ENCODE measurements at places on chromosomes 1 and 21. TPM values are rescaled to one million over a fixed set of nuclear protein-coding genes. Genes with fewer than 3 reads are reported as not detected.

Gene TSSK3
- total RNA-seq, result not detected

Gene F5
- 86.1 TPM for total RNA-seq

DNA sequence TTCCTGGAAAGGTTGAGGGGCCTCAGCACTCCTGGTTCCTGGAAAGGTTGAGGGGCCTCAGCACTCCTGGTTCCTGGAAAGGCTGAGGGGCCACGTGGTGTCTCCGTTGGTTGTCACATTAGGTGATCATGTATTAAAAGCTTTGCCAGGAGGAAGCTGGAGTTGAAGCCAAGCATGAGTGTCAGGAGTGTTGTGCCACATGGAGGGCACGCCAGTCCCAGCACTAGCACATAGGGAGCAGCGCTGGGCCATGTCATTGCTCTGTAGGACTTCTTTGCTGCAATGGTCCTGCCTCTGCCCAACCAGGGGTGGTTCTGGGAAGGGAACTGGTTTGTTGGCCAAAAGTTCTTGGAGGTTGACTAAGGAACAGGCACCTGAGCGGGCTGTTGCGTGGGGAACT is 13.3 kb downstream of the ATP5PO start:
- peaks cover 11% of the 10 kb centered on the region for H3K4me1 ChIP-seq
- DNase-seq, result no peak

DNA sequence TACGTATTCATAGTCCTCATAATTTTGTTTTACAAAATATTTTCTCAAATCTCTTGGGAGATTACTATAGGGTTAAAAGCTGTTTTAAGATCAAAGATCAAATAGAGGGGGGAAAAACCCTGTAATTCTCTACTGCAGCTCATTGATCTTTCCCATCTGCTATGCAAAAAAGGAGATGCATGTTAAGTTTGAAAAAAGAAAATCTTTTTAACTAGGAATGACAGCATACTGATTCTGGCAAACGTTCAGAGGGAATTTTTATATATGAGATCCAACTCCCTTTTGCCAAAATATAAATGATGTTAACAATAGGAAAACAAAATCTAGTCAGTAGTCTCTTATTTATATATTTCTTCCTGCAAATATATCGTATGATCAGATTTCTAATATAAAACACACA is 69.1 kb downstream of the SMYD3 start:
- no peaks in the 10 kb centered on the region for H3K4me1 ChIP-seq
- H3K27me3 ChIP-seq, result no peaks in the 10 kb centered on the region
- H3K27ac ChIP-seq, result no peak overlapping the region
- H3K36me3 ChIP-seq, result no peaks in the 10 kb centered on the region
- no peak overlapping the region for H3K4me3 ChIP-seq

Gene OR2L5
- total RNA-seq, result not detected

- no peaks in the 10 kb centered on the region for H3K4me1 ChIP-seq
- no peaks in the 10 kb centered on the region for H3K27me3 ChIP-seq
- no peaks in the 10 kb centered on the region for H3K36me3 ChIP-seq
- H3K4me3 ChIP-seq, result no peak overlapping the region
- DNase-seq, result no peak
Observed at GRCh38 chr1:69914976-69915765, 290.2 kb downstream of the LRRC40 start.

Gene CA14
- 2.7 TPM for total RNA-seq

DNA sequence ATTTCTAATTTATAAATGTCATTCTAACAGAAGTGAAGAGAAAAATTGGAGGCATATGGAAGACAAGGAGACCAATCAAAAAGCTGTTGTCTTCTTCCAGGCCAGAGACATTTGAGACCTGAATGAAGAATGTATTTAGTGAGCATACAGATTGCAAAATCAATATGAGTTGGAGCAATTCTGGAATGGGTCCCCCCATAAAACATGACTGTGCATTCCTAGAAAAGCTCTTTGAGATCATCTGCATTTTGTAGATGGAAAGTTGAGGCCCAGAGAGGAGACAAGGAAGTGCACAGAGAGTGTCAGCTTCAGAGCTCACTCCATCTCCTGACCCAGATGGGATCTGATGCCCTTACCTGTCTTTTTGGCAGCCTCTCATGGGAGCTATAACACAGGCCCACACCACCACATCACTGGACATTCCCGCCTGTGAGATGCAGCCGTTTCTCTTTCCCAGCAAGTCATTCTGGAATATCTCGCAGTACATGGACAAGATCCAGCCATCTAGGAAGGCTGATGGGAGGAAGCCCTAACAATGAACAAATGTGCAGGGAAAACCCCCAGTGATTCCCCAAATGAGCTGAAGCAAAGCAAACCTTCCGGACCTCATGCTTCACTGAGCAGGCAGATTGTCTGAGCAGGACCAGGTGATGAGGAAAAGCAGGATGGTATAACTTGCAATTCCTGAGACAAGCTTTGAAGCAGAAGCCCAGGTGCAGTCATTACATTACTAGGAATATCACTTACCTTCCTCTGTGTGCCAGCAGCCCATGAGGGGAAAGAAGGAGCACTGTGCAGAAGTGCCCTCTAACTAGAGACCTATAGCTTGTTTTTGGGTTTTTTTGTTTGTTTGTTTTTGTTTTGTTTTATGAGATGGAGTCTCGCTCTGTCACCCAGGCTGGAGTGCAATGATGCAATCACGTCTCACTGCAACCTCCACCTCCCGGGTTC is 445.6 kb downstream of the PLPP3 start:
- no peaks in the 10 kb centered on the region for H3K36me3 ChIP-seq
- H3K27me3 ChIP-seq, result no peaks in the 10 kb centered on the region
- H3K27ac ChIP-seq, result no peak overlapping the region
- no peak overlapping the region for H3K4me3 ChIP-seq
- no peak for DNase-seq

DNA sequence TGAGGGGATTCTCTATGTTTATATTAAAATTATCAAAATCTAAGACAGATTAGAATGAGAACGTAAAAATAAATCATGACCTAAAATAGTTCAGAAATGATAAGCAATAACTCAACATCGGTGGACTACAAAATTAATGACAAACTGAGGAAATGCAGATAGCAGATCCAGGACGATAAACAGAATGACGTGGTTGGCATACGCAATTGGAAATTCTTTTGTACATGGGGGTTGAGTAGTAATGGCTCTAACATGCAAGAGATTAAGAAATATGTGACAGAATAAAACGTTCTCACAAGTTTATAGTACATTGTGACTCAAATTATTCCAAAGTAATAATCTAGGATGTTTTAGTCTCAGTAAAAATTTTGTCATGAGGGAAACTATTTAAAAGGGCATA is 575.2 kb upstream of the BRINP3 start:
- DNase-seq, result no peak
- no peak overlapping the region for H3K27ac ChIP-seq
- H3K4me3 ChIP-seq, result no peak overlapping the region
- no peaks in the 10 kb centered on the region for H3K27me3 ChIP-seq

Gene DNM3
- total RNA-seq, result 3.2 TPM

Gene KPRP
- not detected for total RNA-seq

Gene S100B
- total RNA-seq, result 1.1 TPM

Gene DENND4B
- 13.1 TPM for total RNA-seq

DNA sequence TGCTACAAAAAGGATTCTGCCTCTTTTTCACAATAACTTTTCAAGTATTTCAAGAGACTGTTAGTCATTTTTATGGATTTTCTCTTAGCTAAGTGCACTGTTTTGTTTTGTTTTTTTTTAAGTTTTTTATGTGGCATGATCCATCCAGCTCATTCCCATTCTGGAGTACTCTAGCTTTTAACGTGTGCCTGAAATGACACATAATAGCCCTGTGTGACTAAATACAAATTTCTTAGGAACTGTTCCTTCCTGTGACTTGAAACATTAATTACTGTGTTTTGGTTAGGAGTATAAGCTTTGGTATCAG is 143.9 kb downstream of the HS2ST1 start:
- no peak overlapping the region for H3K4me3 ChIP-seq
- H3K36me3 ChIP-seq, result peaks cover 2% of the 10 kb centered on the region
- H3K27ac ChIP-seq, result no peak overlapping the region
- H3K27me3 ChIP-seq, result no peaks in the 10 kb centered on the region
- DNase-seq, result no peak

Gene TTC22
- 2.2 TPM for total RNA-seq

- H3K4me1 ChIP-seq, result no peaks in the 10 kb centered on the region
- no peak overlapping the region for H3K4me3 ChIP-seq
- DNase-seq, result no peak
- no peak overlapping the region for H3K27ac ChIP-seq
- no peaks in the 10 kb centered on the region for H3K27me3 ChIP-seq
Observed at GRCh38 chr1:74431531-74431930, 80.9 kb downstream of the LRRC53 start.

DNA sequence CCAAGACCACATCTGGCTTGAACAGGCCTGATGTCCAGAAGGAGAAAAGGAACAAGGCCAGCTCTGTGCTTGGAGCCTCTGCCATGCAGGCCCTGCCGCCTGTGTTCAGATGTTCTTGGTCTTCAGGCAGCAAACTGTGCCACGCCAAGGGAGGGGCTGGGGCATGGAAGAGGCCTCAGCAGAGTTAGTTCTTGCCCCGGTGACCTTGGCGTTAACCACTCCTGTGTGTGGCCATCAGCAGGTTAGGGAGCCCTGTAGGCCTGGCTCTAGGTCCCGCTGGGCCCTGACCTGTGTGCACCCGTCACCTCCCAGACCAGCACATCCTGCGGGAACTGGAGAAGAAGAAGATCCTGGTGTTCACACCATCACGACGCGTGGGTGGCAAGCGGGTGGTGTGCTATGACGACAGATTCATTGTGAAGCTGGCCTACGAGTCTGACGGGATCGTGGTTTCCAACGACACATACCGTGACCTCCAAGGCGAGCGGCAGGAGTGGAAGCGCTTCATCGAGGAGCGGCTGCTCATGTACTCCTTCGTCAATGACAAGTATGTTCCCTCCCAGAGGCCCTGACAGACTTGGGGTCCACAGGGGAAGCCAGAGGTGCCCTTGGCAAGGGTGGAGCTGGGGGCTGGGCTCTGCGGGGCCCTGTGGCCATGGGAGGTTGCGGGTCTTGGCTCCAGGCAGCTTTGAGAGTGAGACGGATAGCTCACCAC is 7.1 kb downstream of the ZC3H12A start:
- no peaks in the 10 kb centered on the region for H3K27me3 ChIP-seq
- H3K36me3 ChIP-seq, result peaks cover 28% of the 10 kb centered on the region
- H3K27ac ChIP-seq, result no peak overlapping the region
- peaks cover 38% of the 10 kb centered on the region for H3K4me1 ChIP-seq
- no peak overlapping the region for H3K4me3 ChIP-seq

GRCh38 chr1:117061986-117062415 is 1.9 kb downstream of the TTF2 start:
- peaks cover 7% of the 10 kb centered on the region for H3K4me1 ChIP-seq
- H3K4me3 ChIP-seq, result no peak overlapping the region
- H3K27ac ChIP-seq, result no peak overlapping the region
- H3K27me3 ChIP-seq, result no peaks in the 10 kb centered on the region
- DNase-seq, result no peak

DNA sequence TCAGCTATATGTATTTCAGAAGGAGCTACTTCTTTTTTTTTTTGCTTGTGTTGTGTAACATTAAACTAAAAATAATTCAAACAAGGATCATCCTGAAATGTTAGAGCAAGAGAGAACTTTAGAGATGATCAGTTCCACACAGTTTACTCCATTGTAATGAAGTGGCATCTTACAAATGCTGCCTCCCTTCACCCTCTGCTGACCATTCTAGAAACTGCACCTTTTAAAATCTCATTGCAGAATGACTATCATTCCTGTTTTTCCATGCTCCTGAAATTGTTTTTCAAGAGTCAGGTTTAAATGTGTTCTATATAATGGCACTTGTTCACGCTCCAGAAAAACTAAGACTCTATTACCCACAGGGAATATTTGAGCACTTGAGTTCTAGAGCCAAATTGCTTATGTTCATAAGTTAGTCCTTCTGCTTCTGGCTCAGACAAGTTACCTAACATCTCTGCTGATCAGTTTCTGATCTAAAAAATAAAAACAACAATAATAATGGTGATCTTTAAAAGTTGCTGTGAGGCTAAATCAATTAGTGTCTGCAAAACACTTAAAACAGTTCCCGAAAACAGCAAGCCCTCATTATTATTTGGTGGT is 21.5 kb upstream of the SLC44A5 start:
- H3K27me3 ChIP-seq, result no peaks in the 10 kb centered on the region
- no peak overlapping the region for H3K27ac ChIP-seq
- no peak overlapping the region for H3K4me3 ChIP-seq
- no peaks in the 10 kb centered on the region for H3K36me3 ChIP-seq
- DNase-seq, result no peak
- no peaks in the 10 kb centered on the region for H3K4me1 ChIP-seq

Gene GJA9
- not detected for total RNA-seq

Gene PAFAH2
- 13.8 TPM for total RNA-seq

Gene FNDC5
- total RNA-seq, result 10.5 TPM

GRCh38 chr1:223709598-223709997 is 2.7 kb upstream of the CAPN2 start:
- no peaks in the 10 kb centered on the region for H3K36me3 ChIP-seq
- peaks cover 4% of the 10 kb centered on the region for H3K4me1 ChIP-seq
- no peak for DNase-seq
- H3K27ac ChIP-seq, result no peak overlapping the region
- no peaks in the 10 kb centered on the region for H3K27me3 ChIP-seq

GRCh38 chr1:150961756-150962155 is 12.9 kb downstream of the CERS2 start:
- H3K27me3 ChIP-seq, result no peaks in the 10 kb centered on the region
- no peak for DNase-seq
- no peaks in the 10 kb centered on the region for H3K4me1 ChIP-seq
- H3K36me3 ChIP-seq, result peaks cover 61% of the 10 kb centered on the region

DNA sequence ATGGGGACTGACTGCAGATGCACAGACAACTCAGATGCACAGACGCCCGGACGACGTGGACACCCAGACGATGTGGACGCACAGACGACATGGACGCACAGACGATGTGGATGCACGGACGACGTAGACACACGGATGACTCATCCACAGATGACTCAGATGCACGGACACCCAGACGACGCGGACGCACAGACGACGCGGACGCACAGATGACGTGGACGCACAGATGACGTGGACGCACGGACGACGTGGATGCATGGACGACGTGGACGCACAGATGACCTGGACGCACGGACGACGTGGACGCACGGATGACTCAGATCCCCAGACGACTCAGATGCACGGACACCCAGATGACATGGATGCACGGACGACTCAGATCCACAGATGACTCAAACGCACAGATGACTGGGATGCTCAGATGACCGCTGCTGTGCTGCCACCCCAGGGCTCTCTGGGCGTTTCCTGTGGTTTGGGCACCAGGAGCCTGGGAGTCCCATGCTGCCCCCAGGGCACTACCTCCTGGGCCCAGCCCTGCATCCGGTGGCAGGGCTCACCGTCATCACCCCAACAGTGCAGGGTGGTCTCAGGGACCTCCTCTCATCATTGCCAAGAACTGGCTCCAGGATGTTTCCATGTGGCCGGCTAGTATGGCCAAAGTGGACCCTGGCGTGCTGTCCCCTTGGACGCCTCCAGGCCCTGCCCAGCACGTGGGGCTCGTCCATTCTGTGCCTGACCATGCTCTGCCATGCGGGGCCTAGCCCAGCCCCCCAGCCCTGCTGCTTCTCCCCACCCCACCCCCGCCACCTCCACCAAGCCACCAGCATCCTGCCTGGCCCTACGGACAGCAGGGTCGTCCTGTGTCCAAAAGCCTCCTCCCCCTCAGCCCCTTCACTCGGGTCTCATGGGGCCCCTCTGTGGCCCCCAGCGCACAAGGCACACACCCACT is 14.0 kb downstream of the FAAP20 start:
- H3K27me3 ChIP-seq, result no peaks in the 10 kb centered on the region
- H3K36me3 ChIP-seq, result peaks cover 9% of the 10 kb centered on the region
- no peak for DNase-seq
- H3K4me1 ChIP-seq, result no peaks in the 10 kb centered on the region
- no peak overlapping the region for H3K27ac ChIP-seq

Gene GUCA2B
- not detected for total RNA-seq
